BE2C (cell line): ENCODE measurements at places on chromosomes 13 and 19.

- no peak for DNase-seq
Measured at GRCh38 chr19:4357095-4357797, 13.9 kb downstream of the MPND start.

DNA sequence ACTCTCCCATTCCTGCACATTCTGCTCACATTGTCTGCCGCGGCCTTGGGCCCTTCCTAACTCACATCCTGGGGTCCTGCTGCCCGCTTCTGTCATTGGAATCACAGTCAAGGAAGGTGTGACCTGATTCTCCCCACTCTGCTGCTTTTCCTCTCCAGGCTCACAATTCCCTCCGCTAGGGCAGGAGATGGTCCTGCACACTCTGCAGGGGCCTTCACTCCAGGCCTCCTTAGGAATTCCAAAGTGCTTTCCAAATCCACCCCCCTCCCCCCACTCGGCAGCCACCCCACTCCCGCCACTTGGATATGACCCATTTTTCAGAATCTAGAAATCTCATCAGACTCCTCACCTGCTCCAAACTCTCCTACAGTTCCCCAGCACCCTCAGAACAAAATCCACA lies 3.1 kb upstream of the SLC5A5 start:
- no peak for DNase-seq

DNA sequence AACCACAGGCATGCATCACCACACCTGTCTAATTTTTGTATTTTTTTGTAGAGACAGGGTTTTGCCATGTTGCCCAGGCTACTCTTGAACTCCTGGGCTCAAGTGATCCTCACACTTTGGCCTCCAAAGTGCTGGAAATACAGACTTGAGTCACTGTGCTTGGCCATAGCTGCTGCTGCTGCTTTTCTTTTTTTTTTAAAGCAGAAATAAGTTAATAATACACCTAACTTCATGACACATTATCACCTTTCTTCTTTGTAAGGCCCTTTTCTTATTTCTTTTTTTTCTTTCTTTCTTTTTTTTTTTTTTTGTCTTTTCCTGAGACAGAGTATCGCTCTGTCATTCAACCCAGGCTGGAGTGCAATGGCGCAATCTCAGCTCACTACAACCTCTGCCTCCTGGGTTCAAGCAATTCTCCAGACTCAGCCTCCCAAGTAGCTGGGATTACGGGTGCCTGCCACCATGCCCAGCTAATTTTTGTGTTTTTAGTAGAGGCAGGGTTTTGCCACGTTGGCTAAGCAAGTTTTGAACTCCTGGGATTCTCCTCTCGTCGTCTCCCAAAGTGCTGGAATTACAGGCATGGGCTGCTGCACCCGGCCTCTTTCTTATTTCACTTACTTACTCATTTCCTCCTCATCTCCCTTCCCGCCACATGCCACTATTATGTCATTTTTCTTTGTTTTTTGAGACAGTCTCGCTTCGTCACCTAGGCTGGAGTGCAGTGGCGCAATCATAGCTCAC lies 8.7 kb downstream of the SHKBP1 start:
- DNase-seq = no peak

DNA sequence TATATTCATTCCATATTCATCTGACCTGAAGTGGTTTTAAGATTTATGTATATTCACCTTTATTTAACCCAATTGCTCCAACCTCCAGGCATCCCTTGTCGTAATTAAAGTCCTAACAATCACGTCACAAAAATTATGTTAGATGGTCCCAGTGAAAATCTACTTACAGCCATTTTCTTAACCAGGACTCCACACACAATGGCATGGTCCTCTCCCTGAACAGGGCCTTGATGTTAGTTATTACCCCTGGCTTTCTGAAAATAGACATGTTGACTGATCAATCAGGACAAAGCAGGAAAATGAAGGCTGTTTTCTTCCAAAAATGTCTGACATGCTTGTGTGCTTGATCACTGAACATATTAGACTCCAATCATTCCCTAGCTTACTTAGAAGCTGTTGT lies 542.7 kb upstream of the SLITRK5 start:
- DNase-seq = no peak

DNA sequence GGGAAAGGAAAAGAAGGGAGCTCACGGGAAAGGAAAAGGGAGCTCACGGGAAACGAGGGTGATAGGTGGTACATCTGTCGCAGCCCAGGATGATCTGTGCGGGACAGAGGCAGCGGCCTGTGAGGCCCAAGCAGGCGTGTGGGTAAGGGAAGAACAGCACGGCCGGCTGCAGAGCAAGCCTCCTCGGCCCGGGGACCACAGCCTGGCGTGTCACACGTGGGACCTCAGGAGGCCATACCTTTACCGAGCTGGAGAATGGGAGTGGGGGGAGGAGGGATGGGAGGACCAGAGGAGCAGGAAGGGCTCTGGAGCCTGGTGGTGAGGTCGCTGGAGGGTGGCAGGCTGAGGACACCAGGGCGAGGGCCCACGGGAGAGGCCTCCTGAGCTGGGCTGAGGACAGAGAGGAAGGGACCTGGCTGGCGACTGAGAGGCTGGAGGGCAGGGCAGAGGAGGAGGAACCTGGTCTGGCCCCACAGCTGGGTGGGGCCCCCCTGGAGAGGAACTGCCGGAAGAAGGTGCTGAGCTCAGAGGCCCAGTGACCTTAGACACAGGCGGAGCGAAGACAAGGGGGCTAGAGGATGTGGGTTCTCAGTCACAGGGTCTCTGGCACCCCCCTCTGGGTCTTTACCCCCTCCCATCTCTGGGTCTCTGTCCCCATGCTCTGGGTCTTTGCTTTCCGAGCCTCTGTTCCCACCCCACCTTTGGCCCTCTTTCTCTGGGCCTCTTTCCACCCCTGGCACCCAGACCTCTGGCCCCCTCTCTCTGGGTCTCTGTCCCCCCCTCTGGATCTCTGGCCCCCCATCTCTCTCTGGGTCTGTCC lies 2.9 kb upstream of the FTL start:
- no peak for DNase-seq

DNA sequence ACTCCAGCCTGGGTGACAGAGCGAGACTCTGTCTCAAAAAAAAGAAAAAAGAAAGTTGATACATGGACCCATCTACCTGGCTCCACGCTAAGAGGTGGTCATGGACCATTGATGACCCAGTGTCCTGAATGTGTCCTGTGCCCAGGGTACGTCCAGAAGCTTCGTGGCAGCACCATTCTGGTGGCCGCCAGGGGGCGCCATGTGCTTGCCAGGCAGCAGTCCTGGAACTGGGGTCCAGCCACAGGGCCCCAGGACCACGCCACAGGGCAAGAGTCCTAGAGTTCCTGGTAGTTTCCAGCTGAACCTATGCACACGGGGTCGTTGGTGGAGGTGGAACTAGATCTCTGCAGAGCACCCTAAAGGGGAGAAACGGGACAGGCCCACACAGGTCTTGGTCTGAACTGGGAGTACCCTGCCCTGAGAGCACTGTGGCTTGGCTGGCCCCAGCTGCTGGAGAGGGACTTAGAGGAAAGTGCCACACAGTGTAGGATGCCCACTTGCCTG lies 19.9 kb upstream of the FBXO27 start:
- peak; percentile 76 for DNase-seq

DNA sequence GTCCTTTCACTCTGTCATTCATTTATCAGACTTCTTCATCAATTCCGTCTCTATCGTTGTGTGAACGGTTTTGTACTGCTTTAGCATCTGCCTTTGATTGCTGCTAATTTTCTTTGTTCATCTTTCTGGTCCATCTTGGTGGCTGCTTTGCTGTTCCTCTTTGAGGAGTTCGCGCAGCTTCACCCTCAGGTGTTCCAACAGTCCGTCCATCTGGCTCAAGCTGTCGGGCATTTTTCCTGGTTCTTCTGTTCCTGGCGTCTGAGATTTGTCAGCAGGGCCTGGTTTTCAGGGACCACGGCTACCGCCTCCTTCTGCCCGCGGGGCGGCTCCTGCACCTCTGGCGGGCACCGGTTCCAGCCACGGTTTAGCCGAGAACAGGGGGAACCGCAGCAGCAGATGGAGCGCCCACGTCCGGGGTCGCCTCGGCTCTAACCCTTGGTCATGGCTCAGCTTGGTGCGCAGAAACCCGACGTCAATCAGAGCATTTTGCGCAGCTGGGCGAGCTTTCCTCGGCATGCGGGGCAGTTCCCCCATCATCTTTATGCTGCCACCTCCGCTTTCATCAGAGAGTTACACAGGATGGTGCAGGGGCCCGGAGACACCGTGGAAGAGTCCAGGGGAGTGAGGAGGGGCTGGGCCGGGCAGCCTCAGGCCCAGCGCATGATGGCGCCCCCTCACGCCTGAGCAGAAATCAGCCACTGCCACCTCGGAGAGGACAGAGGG lies 89.5 kb downstream of the ZNF100 start:
- DNase-seq = no peak

GRCh38 chr13:37065890-37066526 lies 6.5 kb upstream of the SUPT20H start:
- no peak for DNase-seq

DNA sequence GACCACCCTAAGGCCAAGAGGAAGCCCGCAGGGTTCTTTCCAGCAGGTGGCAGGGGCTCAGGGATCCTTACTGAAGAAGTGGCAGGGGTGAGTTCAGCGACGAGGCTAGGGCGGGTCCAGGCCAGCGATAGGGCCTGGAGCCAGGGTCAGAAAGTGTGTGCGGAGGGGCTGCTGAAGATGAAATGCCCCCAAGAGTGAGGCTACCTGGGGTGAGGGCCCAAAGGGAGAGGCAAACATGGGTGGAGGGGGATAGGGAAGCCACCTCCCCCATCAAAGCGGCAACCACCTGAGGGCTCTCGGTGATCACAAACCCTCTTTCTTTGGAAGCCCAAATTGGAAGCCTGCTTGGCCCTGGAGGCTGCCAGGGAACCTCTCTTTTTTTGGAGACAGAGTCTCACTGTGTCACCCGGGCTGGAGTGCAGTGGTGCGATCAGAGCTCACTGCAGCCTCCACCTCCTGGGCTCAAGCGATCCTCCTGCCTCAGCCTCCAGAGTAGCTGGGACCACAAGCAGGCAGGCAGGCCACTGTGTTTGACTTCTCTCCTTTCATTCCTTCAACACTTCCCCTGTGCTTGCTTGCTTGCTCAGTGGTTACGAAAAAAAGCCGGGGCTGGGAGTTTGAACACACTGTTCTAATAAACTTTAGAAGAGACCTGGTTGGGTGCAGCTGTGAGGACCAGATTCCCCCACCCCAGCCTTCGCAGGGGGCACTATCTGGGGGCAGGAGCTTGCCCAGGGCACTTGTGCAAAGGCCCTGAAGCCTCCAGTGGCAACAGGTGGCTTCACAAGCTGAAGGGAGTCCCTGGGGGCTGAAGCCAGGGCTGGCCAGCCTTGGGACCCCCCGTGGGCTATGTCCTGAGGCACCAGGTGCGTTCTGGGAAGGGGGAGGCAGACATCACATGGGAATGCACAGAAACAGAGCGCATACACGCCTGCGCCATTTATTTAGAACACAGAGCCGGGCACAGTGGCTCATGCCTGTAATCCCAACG lies 1.4 kb upstream of the ATP8B3 start:
- no peak for DNase-seq

GRCh38 chr13:110485604-110486003 lies 75.9 kb downstream of the RAB20 start:
- DNase-seq = no peak

- DNase-seq = no peak
Measured at GRCh38 chr19:16829822-16830289, 658 bp downstream of the SIN3B start.

GRCh38 chr19:4139614-4140236 lies 13.7 kb upstream of the CREB3L3 start:
- peak; percentile 81 for DNase-seq

GRCh38 chr19:37987356-37988332 lies 80.6 kb downstream of the SIPA1L3 start:
- DNase-seq = no peak
